ENCODE measurements at places on chromosomes 3 and 15.

DNA sequence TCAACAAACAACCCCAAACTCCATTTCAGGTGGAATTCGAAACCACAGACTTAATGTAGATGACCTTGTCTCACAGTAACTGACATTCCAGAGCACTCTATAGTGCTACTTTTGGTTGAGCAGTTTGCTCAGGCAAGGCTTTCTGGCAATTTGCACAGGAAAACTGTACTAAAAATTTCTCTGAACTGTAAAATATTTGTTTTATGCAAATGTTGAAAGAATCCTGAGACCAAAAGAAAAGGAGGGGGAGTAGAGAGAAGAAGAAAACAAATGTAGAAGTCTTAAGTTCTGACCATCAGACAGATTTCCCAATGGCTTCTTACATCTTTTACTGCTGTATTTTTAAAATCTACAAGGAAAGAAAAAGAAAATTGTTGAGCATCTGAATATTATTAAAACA, 53.5 kb downstream of the DTWD1 start:
- DNase-seq, result no peak

- no peak for DNase-seq
Observed at GRCh38 chr3:13016083-13016720, 57.0 kb downstream of the IQSEC1 start.

DNA sequence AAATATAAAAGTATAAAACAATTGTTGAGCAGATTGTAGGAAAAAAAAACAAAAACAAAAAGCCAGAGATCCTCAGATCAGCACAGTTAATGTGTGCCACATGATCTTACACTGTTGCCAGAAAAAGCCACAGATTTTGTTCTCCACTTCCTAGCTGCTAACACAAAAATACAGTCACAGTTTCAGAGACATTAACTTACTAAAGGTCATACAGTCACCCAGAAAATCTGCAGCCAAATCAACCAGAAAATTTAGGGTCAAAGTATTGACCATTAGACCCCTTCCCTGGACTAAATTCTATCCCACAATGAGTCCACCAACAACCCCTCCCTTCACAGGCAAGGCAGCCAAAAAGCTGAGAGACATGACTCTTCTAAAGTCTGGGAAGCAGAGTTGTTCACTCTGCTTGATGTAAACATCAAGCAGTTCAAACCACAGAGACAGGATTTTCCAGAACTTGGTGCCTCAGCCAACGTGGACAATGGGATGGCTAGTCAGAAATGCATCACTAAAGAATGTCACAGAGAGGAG, 59.1 kb downstream of the SST start:
- no peak for DNase-seq

GRCh38 chr3:52247409-52248164, 2.0 kb downstream of the PPM1M start:
- DNase-seq, result no peak

DNA sequence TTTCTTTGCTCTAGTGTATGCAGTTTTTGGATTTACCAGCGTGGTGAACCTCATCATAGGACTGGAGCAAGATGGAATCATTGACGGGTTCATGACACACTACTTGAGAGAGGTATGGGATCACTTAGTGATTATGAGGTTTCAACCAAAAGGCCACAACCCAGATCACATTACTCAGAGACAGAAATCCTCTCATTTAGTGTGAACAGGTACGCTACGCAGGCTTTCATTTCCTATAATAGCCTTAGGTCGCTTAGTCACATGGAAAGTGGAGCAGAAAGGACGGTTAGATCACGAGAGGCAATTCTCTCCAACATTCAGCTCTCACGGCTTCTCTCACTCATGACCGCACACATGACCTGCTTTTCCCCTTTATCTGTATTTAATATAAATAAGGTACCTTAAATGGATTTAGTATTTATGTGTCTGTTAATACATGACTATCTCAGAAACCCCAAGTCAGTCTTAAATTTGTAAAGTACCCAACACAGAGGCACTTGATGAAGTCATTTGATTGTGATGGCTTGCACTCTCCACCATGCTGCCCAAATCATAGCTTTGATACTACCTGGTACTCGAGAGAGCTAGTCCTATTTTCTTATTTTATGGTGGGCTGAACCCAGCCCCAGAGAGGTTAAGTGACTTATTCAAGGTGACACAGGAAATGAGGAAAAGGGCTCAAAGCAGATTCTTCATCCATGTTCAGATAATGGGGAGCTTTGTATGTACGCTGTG, 8.6 kb downstream of the TM6SF1 start:
- no peak for DNase-seq

DNA sequence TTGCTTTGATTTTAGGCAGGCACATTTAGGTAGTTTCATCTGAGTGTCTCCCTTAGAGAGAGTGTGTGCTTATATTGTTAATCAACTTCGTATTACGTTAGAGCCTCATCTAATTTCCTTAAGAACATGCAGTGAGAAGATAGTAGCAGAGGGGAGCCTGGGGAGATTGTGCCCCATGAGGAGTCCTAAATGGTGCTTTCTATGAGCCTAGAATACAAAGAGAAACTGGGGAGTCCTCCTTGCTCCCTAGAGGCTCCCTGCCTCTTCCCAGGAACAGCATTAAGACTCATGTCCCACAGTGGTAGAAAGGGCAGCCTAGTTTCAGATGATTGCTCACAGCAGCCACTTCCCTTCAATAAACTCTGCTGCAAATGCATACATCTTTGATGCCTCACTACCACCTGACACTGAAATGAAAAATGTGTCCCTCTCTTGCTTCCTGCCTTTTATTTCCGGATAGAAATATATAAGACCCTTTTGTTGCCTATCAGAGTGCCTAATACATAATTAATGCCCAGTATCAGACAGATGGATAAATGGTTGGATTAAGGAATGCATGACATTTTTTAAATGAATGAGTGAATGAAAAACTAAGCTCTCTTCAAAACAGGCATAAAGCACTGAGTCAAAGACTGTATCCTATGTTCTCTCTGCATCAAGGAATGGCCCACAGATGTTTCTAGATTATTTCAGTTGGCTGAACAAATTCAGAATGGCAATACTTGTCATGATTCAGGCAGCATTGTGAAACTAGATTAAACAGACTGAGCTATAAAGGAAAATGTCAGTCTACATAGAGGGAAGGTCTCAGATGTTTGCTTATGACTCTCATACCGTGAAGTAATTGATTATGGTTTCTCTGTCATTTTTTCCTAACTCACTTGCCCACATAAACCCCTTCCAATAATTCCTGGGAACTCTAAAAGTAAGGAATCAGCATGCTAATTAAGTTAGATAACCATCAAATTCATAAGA, 362.1 kb downstream of the LRRC3B start:
- DNase-seq, result no peak

GRCh38 chr3:101169516-101169915, 150.9 kb downstream of the IMPG2 start:
- no peak for DNase-seq

DNA sequence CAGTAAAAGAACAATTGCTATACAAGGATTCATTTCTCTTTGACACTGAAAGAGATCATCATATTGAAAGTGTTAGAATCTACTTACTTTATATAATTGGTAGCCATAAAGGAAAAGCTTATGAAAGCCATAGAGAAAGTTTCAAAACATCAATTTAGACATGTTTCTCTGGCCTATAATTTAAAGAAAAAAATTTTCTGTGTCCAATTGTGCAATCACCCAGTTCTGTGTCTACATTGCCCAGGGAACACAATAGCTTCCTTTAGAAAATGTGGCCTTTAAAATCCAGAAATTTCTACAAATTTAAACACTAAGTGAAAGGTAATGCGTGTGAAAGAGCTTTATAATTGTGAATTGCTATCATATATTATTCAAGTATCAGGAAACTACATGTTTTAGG, 259.2 kb downstream of the GBE1 start:
- DNase-seq, result no peak

All from HS-27A (cell line).